IPS DF 19.7 (cell line): ENCODE measurements at places on chromosomes 16 and 17.

DNA sequence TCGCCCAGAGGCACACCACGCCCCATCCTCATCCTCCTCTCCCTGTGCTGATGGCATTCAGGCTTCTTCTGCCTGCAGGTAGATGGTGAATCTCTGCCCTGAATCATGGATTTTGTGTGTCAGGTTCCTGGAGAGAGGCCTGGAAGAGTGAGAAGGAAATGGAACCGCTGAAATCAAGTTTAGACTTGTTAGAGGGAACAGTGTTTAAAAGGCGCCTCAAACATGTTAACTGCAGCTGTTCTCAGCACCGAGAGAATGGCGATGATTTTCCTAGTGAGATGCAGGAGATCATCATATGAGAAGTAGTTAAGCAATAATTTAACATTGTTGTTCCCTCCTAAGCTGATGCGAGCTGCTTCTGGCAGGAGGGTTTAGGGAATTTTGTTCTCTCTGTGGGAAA is 744.4 kb upstream of the EEF2KMT start:
- no peak for DNase-seq

DNA sequence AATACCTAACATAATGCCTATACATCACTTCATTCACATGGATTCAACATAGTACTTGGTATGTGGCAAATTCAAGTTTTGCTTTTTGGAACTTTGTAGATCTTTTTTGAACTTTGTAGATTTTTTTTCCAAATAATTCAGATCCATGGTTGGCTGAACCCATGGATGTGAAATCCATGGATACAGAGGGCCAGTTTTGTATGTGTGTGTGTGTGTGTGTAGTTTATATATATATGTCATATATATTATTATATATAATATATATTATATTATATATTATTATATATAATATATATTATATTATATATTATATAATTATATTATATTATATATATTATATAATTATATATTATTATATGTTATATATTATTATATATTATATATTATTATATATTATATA is 28.4 kb downstream of the CLUAP1 start:
- no peak for DNase-seq

- DNase-seq, result no peak
Measured at GRCh38 chr17:32609085-32609484, 122.3 kb downstream of the CDK5R1 start.

- no peak for DNase-seq
Measured at GRCh38 chr16:81695321-81696165, 83.5 kb upstream of the PLCG2 start.

- DNase-seq, result no peak
Measured at GRCh38 chr16:23310744-23311143, 8.6 kb downstream of the SCNN1B start.

- no peak for DNase-seq
Measured at GRCh38 chr16:56773532-56773931, 43.6 kb downstream of the NUP93 start.

- no peak for DNase-seq
Measured at GRCh38 chr16:50581845-50582244, 33.6 kb downstream of the NKD1 start.

DNA sequence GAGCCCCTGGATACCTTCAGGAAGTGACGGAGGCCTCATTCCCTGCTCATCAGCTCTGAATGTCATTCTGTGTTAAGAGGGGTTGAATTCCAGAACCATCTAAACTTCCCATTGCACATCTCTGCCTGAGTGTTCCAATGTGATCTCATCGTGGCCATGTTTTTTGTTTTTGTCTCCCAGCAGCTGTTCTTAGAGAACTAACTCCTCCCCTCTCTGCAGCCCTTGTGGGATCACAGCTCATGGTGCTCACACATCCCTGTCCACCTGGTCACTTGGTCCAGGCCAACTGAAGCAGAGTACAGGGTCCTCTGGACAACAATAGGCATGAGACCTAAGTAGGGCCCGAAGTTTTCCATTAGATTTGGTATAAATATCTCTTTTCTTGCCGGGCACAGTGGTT is 6.0 kb upstream of the SYT17 start:
- DNase-seq, result no peak
